Neural crest cell (in vitro differentiated cells): ENCODE measurements at places on chromosomes 6 and 20. TPM values are rescaled to one million over a fixed set of nuclear protein-coding genes. Genes with fewer than 3 reads are reported as not detected.

DNA sequence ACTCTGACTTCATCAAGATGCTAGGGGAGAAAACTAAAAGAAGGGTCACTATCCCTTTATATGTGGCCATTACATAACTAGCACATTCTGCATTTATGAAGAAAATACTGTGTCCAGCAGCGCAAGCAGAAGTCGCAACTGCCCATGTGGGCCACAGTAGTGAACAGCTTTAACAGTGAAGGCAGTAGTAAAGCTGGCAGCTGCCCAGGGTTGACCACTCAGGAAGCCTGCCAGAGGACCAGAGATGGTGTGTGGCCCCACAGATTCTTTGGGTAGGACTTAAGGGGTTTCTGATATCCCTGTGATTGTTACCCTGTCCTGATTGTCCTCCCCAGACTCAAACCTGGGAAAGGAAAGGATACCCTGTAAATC is 88.3 kb upstream of the NT5E start:
- no peaks in the 10 kb centered on the region for H3K4me1 ChIP-seq
- H3K27ac ChIP-seq: no peak overlapping the region
- DNase-seq: no peak
- no peaks in the 10 kb centered on the region for H3K27me3 ChIP-seq
- no peaks in the 10 kb centered on the region for H3K36me3 ChIP-seq

- H3K27me3 ChIP-seq: no peaks in the 10 kb centered on the region
- peaks cover 15% of the 10 kb centered on the region for H3K4me1 ChIP-seq
- H3K4me3 ChIP-seq: no peak overlapping the region
- H3K27ac ChIP-seq: no peak overlapping the region
Measured at GRCh38 chr6:75278474-75279077, 6.0 kb downstream of the TMEM30A start.

ZFP57 gene
- total RNA-seq: not detected in 2 replicates

DNA sequence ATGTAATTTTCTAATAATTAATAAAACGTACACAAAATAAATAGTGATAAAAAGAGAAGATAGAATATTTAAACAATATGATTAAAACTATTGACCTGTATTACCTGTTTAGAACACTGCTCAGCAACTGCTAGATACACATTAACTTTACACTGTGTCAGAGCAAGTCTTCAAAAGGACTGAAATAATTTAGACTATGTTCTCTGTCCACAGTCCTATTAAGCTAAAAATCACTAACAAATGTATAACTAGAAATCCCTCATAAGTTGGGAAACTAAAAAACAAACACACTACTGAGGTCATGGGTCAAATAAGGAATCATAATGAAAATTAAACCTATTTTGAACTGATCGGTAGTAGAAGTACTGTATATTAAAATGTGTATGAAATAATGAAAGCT is 181.7 kb downstream of the QKI start:
- peaks cover 14% of the 10 kb centered on the region for H3K36me3 ChIP-seq
- no peak for DNase-seq
- H3K4me3 ChIP-seq: no peak overlapping the region
- no peak overlapping the region for H3K27ac ChIP-seq
- H3K4me1 ChIP-seq: peaks cover 4% of the 10 kb centered on the region

DNA sequence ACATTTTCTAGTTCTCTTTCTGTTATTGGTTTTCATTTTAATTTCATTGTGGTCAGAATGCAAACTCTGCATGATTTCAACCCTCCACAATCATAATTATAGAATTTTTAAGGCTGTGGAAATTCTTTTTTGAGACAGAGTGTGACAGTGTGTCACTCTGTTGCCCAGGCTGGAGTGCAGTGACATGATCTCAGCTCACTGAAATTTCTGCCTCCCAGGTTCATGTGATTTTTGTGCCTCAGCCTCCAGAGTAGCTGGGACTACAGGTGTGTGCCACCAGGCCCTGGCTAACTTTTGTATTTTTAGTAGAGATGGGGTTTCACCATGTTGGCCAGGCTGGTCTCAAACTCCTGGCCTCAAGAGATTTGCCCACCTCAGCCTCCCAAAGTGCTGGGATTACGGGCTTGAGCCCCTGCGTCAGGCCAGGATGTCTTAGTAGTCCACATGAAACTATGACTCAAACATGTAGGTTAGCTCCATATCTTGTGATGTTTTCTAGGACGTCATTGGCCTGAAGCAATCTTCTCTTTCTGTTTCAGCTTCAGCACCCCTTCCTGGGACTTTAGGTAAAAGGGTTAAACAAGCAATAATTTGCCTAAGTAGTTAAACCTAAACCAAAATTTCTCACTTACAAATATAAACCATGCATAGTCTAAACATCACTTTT is 47.4 kb upstream of the SAMD3 start:
- H3K4me1 ChIP-seq: no peaks in the 10 kb centered on the region
- H3K4me3 ChIP-seq: no peak overlapping the region
- H3K27ac ChIP-seq: no peak overlapping the region
- H3K27me3 ChIP-seq: no peaks in the 10 kb centered on the region
- peaks cover 12% of the 10 kb centered on the region for H3K36me3 ChIP-seq

GRCh38 chr6:27957516-27957915 is 475 bp downstream of the OR2B6 start:
- H3K4me3 ChIP-seq: no peak overlapping the region
- H3K4me1 ChIP-seq: no peaks in the 10 kb centered on the region
- peaks cover 53% of the 10 kb centered on the region for H3K27me3 ChIP-seq
